ENCODE measurements at places on chromosomes 4 and X.
A peak's percentile ranks its signal among the peaks of the same experiment; 100 is the strongest.

DNA sequence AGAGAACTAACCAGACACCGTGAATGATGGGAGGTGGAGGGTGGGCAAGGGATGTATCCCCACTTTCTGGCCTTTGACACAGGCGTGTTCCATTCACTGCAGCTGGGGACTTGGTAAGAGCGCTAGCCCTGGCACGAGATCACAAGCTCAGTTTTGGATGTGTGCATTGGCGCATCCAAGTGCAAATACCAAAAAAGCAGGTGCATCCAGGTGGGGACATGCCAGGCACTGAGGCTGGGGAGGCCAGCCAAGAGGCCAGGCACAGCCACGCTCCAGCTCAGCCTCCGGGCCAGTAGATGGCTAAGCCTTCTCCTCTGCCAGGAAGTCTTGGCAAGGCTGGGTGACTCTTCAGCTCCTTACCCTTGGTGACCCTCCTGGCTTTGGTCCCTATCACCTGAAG lies 4.4 kb upstream of the ZFP92 start:
- no peak for DNase-seq

GRCh38 chrX:39149761-39150160 lies 348.5 kb downstream of the MID1IP1 start:
- DNase-seq = peak; percentile 27

DNA sequence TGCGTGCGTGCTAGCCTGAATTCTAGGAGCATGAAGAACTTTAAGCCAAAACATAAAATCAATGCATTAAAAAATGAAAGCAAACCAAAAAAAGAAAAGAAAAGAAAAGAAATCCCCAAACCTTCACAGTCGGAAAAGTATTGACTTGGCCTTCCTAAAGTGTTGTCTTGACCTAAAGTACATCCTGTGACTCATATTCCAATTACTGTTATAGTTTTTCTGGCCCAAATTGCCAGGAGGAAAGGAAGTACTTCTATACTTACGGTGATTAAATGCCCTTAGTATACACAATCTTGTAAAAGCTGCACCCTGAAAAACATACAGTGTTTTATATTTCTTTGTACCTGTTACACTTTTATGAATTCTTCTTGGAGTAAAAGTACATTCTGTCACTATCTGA lies 512.8 kb downstream of the ANKRD50 start:
- DNase-seq = no peak

DNA sequence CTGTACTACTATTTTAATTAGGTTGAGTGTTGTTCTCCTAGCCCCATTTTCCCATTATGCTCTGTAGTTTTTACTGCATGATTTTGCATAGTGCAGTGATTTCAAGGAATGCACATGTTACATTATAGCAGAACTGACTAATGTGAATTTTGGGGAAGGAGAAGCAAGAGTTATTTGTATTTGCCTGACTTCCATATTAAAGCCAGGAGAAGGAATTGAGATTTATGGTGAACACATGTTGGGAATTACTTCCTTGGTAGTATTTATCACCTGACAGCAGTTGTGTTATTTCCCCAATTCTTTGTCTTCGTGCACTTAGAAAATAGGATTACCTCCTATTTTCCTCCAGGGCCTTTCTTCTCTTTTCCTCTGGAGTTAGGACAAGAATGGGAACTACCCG lies 3.2 kb downstream of the TMEM144 start:
- no peak for DNase-seq

- DNase-seq = no peak
Measured at GRCh38 chrX:44071847-44072551, 98.8 kb upstream of the NDP start.

GRCh38 chr4:70630162-70630561 lies 1.6 kb downstream of the ENAM start:
- DNase-seq = no peak

DNA sequence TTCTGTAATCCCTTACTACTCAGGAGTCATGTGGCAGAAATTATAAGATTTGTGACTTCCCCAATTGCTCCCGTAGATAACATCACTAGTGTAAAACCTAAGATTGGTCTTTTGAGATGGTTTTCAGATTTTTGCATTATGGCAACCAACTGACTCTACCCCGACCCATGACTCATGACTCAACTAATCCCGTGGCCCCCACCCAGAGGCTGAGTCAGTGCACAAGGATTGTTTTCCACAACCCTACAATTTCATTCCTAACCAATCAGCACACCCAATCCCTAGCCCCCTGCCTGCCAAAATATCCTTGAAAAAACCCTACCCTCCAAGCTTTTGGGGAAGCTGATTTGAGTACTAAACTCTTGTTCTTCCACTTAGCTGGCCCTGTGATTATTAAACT lies 109.4 kb upstream of the FAM9C start:
- no peak for DNase-seq

- no peak for DNase-seq
Measured at GRCh38 chrX:107710617-107711391, 64.8 kb downstream of the TSC22D3 start.

DNA sequence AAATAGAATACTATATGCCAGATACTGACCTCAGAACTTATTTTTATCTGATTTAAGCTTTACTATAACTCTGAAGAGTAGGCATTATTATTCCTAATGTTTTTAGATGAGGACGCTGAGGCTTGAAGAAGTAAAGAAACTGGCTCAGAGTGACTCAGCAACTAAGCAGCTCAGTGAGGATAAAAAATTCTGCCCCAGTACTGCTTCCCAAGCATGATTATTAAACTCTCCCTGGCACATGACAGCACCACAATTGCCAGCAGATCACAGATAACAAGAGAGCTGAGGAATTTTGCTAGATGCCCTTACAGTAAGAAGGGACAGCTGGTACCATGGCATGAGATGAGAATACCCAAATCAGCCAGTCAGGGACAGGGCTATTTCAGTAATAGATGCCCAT lies 219.4 kb downstream of the NKX6-1 start:
- DNase-seq = no peak

GRCh38 chr4:73001885-73002284 lies 67.6 kb downstream of the COX18 start:
- DNase-seq = no peak

- DNase-seq = no peak
Measured at GRCh38 chr4:156085100-156085499, 131.4 kb upstream of the CTSO start.

DNA sequence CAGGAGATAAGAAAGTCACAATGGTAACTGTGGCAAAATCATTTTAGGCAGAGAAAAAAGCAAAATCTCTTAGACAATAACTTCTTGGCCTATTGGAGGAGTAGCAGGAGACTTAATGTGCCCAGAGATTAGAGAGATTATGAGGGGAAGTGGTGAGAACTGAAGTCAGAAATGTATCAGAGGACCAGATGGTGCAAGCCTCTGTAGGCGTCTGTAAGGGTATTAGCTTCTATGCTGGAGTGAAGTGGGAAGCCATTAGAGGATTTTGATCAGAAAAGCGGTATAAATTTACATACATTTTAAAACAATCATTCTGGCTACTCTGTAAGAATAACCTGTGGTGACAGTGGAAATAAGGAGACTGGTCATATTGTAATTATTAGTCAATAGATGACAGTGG lies 236.7 kb downstream of the FAT4 start:
- DNase-seq = no peak

- DNase-seq = no peak
Measured at GRCh38 chr4:184395971-184396391, 78.4 kb downstream of the IRF2 start.

GRCh38 chrX:109714340-109714958 lies 18.6 kb downstream of the ACSL4 start:
- no peak for DNase-seq

GRCh38 chr4:17009871-17010367 lies 111.5 kb upstream of the LDB2 start:
- DNase-seq = no peak

Data from activated effector memory CD4-positive, alpha-beta T cell treated with Interleukin-2 at 50 U/mL for 16 hours (primary cell).